ENCODE measurements at places on chromosomes 2 and 18. TPM values are rescaled to one million over a fixed set of nuclear protein-coding genes. Genes with fewer than 3 reads are reported as not detected.
A peak's percentile ranks its signal among the peaks of the same experiment; 100 is the strongest.

DNA sequence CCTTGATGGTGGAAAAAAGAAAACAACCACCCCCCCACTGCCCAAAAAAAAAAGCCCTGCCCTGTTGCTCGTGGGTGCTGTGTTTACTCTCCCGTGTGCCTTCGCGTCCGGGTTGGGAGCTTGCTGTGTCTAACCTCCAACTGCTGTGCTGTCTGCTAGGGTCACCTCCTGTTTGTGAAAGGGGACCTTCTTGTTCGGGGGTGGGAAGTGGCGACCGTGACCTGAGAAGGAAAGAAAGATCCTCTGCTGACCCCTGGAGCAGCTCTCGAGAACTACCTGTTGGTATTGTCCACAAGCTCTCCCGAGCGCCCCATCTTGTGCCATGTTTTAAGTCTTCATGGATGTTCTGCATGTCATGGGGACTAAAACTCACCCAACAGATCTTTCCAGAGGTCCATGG, 28.0 kb downstream of the MAL start:
- no peak overlapping the region for H3K27ac ChIP-seq
- H3K4me1 ChIP-seq = no peaks in the 10 kb centered on the region
- no peaks in the 10 kb centered on the region for H3K27me3 ChIP-seq
- no peaks in the 10 kb centered on the region for H3K36me3 ChIP-seq
- no peak overlapping the region for H3K4me3 ChIP-seq

DNA sequence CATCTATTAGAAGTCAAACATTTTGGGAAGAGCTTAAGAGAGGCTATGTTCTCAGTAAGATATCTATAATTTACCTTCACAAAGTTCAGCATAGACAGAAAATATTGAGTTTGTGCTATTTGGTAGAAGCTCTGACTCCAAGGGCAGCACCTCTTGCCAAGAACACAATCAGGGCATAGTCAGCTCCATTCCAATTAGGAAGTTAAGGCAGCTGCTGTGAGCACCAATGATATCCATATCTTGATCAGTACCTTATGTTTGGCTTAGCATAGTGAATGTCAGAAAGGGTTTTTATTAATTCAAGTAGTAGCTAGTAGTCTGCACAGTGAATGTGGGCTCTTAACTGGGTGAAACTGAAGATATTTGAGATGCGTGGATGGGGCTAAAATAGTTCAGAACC, 86.4 kb upstream of the SPRED2 start:
- H3K27ac ChIP-seq = no peak overlapping the region
- H3K27me3 ChIP-seq = no peaks in the 10 kb centered on the region
- no peak for DNase-seq
- no peaks in the 10 kb centered on the region for H3K36me3 ChIP-seq
- no peaks in the 10 kb centered on the region for H3K4me1 ChIP-seq

- H3K27ac ChIP-seq = peak overlapping the region; percentile 83
- no peaks in the 10 kb centered on the region for H3K36me3 ChIP-seq
- no peak overlapping the region for H3K4me3 ChIP-seq
- H3K4me1 ChIP-seq = peaks cover 9% of the 10 kb centered on the region
- DNase-seq = no peak
Observed at GRCh38 chr18:9683418-9684396, 24.4 kb upstream of the RAB31 start.

DNA sequence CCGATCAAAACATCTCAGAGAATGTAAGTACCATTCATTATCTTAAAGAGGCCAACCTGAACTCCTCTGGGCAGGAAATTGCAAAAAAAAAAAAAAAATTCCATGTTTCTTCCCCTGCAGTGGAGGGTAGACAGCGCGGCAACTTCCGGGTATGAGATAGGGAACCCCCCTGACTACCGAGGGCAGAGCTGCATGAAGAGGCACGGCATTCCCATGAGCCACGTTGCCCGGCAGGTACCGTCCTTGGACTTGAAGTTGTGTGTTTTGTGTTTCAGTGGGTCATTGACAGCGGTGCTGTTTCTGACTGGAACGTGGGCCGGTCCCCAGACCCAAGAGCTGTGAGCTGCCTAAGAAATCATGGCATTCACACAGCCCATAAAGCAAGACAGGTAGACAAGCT, 7.2 kb downstream of the ACP1 start:
- peaks cover 6% of the 10 kb centered on the region for H3K36me3 ChIP-seq
- DNase-seq = no peak
- no peak overlapping the region for H3K4me3 ChIP-seq

DNA sequence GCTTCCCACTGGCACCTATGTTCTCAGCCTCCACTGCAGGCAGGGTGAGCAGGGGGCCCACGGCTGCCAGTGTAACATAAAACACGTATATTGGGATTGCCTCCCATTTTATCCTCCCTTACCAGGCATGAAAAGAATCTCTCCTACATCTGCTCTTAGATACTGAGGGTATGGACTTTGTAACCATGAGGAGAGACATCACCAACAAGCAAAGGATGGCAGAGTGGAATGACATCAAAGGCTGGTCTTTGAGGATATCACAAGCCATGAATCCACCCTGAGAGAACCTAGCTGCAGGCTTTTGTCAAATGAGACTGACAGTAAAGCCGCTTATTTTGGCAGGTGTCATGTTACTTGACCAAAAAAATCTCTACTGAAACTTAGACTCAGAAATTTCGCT, 7.4 kb downstream of the NPHP1 start:
- no peak overlapping the region for H3K27ac ChIP-seq
- no peak for DNase-seq
- no peak overlapping the region for H3K4me3 ChIP-seq
- no peaks in the 10 kb centered on the region for H3K27me3 ChIP-seq

DNA sequence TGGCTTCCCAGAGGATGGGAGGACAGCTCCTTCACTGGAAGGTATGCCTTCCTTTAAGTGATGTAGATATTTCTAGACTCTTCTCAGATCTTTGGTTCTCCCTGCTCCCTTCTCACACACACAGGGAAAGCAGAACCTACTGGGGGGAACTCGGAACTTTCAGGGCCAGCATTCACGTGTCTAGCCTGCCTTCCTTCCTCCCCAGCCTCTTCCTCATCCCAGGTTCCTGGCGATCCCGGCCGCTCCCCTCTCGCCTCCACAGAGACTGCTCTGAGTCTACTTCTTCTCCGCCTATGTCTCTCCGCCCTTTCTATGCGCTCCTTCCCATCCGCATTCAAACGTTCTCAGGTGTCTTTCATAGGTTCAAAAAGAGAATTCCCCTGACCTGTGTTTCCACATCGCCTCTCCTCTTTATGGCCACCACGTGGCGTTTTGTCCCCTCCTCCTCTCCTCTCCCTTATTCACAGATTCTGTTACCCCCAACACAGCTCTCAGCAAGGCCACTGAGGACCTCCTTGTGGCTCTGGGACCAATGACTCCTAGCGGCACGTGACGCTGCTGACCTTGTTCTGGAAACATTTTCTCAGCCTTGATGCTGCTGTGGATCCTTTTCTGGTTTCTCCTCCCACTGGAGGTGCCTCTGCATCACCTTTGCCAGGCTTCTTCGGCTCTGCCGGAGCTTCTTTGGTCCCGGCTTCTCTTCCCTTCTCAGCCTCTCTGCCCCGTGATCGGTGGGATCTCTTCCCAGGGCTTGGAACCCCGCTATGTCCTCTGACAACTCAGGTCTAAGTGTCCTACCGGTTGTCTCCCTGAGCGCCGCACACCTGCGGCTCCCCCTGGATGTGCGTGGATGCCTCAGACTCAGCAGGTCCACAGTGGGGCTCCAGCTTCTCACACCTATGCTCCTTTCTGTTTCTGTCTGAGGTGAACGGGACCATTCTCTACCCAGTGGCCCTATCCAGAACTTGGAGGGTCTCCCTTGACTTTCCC, 77.5 kb downstream of the VAPA start:
- DNase-seq = no peak
- H3K36me3 ChIP-seq = no peaks in the 10 kb centered on the region
- no peak overlapping the region for H3K27ac ChIP-seq
- no peaks in the 10 kb centered on the region for H3K27me3 ChIP-seq
- H3K4me1 ChIP-seq = no peaks in the 10 kb centered on the region
- H3K4me3 ChIP-seq = no peak overlapping the region

- no peaks in the 10 kb centered on the region for H3K36me3 ChIP-seq
- H3K27ac ChIP-seq = no peak overlapping the region
- DNase-seq = no peak
- H3K4me3 ChIP-seq = no peak overlapping the region
- H3K27me3 ChIP-seq = no peaks in the 10 kb centered on the region
Observed at GRCh38 chr2:146853741-146854444, 990.9 kb upstream of the ACVR2A start.

GRCh38 chr2:97651114-97651513, 5.3 kb downstream of the COX5B start:
- H3K36me3 ChIP-seq = peaks cover 18% of the 10 kb centered on the region
- no peaks in the 10 kb centered on the region for H3K27me3 ChIP-seq
- DNase-seq = no peak
- no peak overlapping the region for H3K27ac ChIP-seq
- H3K4me3 ChIP-seq = no peak overlapping the region
- peaks cover 7% of the 10 kb centered on the region for H3K4me1 ChIP-seq

GRCh38 chr2:71831193-71831577, 316.5 kb downstream of the CYP26B1 start:
- DNase-seq = peak; percentile 51
- no peak overlapping the region for H3K4me3 ChIP-seq
- peaks cover 11% of the 10 kb centered on the region for H3K4me1 ChIP-seq
- H3K27ac ChIP-seq = peak overlapping the region; percentile 92

- H3K36me3 ChIP-seq = no peaks in the 10 kb centered on the region
- peak overlapping the region; percentile 60 for H3K27ac ChIP-seq
- no peak for DNase-seq
- no peaks in the 10 kb centered on the region for H3K27me3 ChIP-seq
- H3K4me1 ChIP-seq = peaks cover 10% of the 10 kb centered on the region
Observed at GRCh38 chr2:235638541-235639427, 144.9 kb downstream of the AGAP1 start.

- no peak for DNase-seq
- no peak overlapping the region for H3K27ac ChIP-seq
- no peaks in the 10 kb centered on the region for H3K27me3 ChIP-seq
- peaks cover 11% of the 10 kb centered on the region for H3K4me1 ChIP-seq
- H3K36me3 ChIP-seq = no peaks in the 10 kb centered on the region
- H3K4me3 ChIP-seq = no peak overlapping the region
Observed at GRCh38 chr2:45450634-45451033, 160.4 kb downstream of the SRBD1 start.

DNA sequence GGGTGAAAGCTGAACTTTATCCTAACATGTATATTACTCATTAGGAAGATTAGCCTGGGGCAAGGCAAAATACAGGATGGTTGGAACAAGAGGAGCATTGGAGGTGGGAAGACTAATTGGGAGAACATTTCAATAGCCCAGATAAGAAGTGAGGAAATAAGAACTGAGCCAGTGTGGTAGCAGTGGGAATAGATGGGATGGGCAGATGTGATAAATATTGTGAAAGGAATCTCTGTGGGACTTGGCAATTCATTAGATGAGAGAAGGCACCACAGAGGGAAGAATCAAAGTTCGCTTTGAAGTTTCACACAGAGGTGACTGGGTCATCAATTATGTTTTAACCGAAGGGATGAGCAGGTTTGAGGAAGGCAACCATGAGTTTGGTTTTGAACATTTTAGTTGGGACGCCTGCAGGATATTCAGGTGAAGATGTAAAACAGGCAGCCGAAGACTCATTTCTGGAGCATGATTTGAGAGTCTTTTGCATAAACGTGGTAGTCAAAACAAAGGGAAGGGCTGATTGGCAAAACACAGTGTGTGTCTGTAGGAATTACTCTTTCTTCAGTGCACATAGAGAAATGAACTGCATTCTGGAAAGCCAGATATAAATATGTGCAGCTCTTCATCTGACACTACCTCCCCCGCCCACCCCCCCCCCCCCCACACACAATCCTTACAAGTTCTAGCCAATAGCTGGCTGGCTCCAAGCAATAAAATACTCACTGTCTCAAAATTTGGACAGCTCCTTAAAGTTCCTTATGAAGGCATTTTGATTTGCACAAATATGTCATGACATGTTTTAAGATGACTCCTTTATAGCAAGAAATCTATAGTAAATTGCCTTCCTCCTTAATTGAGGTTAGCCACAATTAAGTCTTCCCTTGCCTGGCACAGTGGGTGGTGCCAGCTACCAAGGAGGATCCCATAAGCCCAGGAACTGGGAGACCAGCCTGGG, 1.9 kb upstream of the SLC1A4 start:
- no peak for DNase-seq
- H3K4me1 ChIP-seq = peaks cover 28% of the 10 kb centered on the region
- H3K27me3 ChIP-seq = no peaks in the 10 kb centered on the region
- no peaks in the 10 kb centered on the region for H3K36me3 ChIP-seq
- H3K27ac ChIP-seq = peak overlapping the region; percentile 95
- H3K4me3 ChIP-seq = peak overlapping the region; percentile 100

GRCh38 chr2:47346-47725, 1.0 kb upstream of the FAM110C start:
- DNase-seq = no peak
- peak overlapping the region; percentile 89 for H3K4me3 ChIP-seq
- H3K4me1 ChIP-seq = peaks cover 29% of the 10 kb centered on the region

- H3K4me3 ChIP-seq = no peak overlapping the region
- H3K36me3 ChIP-seq = peaks cover 7% of the 10 kb centered on the region
- no peaks in the 10 kb centered on the region for H3K4me1 ChIP-seq
- no peaks in the 10 kb centered on the region for H3K27me3 ChIP-seq
- DNase-seq = no peak
Observed at GRCh38 chr18:79478484-79479115, 82.9 kb downstream of the NFATC1 start.

- DNase-seq = no peak
- no peaks in the 10 kb centered on the region for H3K27me3 ChIP-seq
- H3K4me1 ChIP-seq = peaks cover 5% of the 10 kb centered on the region
- no peak overlapping the region for H3K27ac ChIP-seq
Observed at GRCh38 chr2:25521126-25521525, 152.3 kb downstream of the DTNB start.

The GKN1 gene
- total RNA-seq = 20.7 TPM

The LAPTM4A gene
- total RNA-seq = 181 TPM

The ARHGAP28 gene
- 1.8 TPM for total RNA-seq

The NDUFB3 gene
- 28.1 TPM for total RNA-seq

The AKAIN1 gene
- total RNA-seq = not detected

The ANKRD30BL gene
- not detected for total RNA-seq

The COX7A2L gene
- total RNA-seq = 114 TPM

The LRRTM1 gene
- total RNA-seq = not detected

The DNAJC5G gene
- total RNA-seq = 0.68 TPM

The C2orf72 gene
- total RNA-seq = 0.14 TPM

The SP140L gene
- 11.4 TPM for total RNA-seq
